ENCODE measurements at places on chromosomes 6 and 20. TPM values are rescaled to one million over a fixed set of nuclear protein-coding genes. Genes with fewer than 3 reads are reported as not detected.

NUS1 gene
- 49.0 TPM for polyA plus RNA-seq

TGM3 gene
- polyA plus RNA-seq: 0.68 TPM

SLC26A8 gene
- 0.39 TPM for polyA plus RNA-seq

ZNF451 gene
- 47.3 TPM for polyA plus RNA-seq

JPH2 gene
- polyA plus RNA-seq: 1.8 TPM

POM121L2 gene
- polyA plus RNA-seq: not detected

KCNK15 gene
- not detected for polyA plus RNA-seq

LHFPL5 gene
- polyA plus RNA-seq: 0.14 TPM

ECT2L gene
- 0.35 TPM for polyA plus RNA-seq

TPX2 gene
- 44.9 TPM for polyA plus RNA-seq

PRL gene
- polyA plus RNA-seq: not detected

DDO gene
- polyA plus RNA-seq: 0.37 TPM

CCR6 gene
- not detected for polyA plus RNA-seq

HDGFL1 gene
- not detected for polyA plus RNA-seq

TLDC2 gene
- polyA plus RNA-seq: 3.5 TPM

SMLR1 gene
- polyA plus RNA-seq: 1.5 TPM

ZKSCAN3 gene
- polyA plus RNA-seq: 10.7 TPM

FIG4 gene
- 24.0 TPM for polyA plus RNA-seq

CRISP3 gene
- polyA plus RNA-seq: 0.48 TPM

TMEM200A gene
- polyA plus RNA-seq: 23.6 TPM

PAK5 gene
- polyA plus RNA-seq: 0.52 TPM

CTNNBL1 gene
- 50.2 TPM for polyA plus RNA-seq

HMGCLL1 gene
- polyA plus RNA-seq: 1.5 TPM

MRPL14 gene
- 43.3 TPM for polyA plus RNA-seq

CMTR1 gene
- polyA plus RNA-seq: 44.0 TPM

VGLL2 gene
- polyA plus RNA-seq: not detected

DDAH2 gene
- polyA plus RNA-seq: 234 TPM

PDE7B gene
- polyA plus RNA-seq: 6.1 TPM

PSORS1C1 gene
- polyA plus RNA-seq: not detected

Data from renal pelvis (tissue), 12 donors.